ENCODE measurements at places on chromosomes 3 and 15.

DNA sequence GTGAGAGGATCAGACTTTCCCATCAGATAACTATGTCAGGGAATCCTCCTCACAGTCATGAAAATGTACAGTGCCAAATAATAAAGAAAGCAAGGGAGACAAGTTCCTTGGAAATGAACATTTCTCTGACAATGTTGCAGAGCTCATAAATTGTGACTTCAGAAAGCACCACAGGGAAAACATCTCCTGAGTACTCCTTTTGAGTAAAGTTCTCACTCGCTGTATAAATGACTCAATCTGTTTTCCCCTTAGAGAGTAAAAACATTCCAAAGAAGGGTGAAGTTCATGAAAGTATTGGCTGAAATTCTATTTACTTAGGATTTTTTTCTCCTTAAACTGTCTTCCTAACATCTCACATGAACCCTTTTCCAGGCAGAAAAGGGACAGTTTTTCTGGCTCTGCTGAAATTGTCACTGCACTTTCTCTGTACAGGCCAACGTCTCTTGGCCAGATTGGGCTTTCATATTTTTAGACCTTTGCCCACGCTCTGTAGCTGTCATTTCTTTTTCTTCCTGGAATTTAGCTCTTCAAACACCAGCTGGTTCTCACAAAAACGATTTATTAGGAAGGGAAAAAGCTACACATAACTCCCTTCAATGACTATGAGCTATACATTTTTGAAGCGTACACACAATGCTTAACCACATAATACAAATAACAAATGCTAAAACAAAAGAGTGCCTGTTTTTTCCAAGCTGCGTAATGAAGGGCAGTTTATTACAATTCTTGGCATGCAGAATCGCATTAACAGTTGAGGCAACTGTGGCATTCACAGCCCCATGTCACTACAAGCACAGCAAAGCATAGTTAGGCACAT, 216.1 kb downstream of the ATP8B4 start:
- DNase-seq, result no peak

GRCh38 chr3:10474275-10474646, 31.1 kb downstream of the ATP2B2 start:
- no peak for DNase-seq

- no peak for DNase-seq
Observed at GRCh38 chr15:57462381-57462780, 86.1 kb downstream of the CGNL1 start.

GRCh38 chr3:30069056-30069455, 537.3 kb upstream of the TGFBR2 start:
- DNase-seq, result no peak

DNA sequence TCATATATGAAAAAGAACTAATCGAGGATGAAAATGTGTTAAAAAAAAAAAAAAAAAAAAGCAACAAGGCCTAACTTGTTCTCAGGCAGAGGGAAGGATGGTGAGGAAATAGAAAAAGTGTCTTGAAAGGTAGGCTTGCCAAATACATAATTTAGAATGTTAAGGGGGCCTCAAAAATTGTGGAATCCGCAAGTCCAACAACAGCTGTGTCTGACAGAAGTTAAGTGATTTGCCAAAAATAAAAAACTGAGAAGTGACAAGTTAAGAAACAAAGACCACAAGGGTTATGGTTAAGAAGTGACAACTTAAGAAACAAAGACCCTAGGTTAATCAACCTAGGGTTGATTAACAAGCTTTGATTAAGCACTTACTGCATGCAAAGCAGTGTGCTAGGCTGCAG, 110.6 kb downstream of the P2RY1 start:
- no peak for DNase-seq

DNA sequence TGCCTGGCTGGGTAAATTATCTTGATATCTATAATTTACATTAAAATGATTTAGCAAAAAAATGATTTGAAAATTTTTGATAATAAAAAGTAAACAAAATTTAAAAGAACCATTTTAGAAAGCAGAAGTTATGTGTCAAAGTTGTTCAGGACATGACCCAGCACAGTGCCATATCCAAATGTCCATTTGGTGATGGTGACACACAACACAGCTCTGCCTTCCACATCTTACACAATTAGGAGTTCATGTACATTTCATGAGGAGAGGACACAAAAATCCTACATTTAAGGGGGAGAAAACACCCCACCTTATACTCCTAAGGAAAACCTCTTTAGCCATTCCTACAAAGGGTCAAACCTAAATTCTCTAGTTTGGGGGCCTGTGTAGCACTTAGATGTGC, 10.7 kb upstream of the UBE2E1 start:
- DNase-seq, result no peak

- no peak for DNase-seq
Observed at GRCh38 chr15:82305621-82306048, 43.0 kb downstream of the SAXO2 start.

DNA sequence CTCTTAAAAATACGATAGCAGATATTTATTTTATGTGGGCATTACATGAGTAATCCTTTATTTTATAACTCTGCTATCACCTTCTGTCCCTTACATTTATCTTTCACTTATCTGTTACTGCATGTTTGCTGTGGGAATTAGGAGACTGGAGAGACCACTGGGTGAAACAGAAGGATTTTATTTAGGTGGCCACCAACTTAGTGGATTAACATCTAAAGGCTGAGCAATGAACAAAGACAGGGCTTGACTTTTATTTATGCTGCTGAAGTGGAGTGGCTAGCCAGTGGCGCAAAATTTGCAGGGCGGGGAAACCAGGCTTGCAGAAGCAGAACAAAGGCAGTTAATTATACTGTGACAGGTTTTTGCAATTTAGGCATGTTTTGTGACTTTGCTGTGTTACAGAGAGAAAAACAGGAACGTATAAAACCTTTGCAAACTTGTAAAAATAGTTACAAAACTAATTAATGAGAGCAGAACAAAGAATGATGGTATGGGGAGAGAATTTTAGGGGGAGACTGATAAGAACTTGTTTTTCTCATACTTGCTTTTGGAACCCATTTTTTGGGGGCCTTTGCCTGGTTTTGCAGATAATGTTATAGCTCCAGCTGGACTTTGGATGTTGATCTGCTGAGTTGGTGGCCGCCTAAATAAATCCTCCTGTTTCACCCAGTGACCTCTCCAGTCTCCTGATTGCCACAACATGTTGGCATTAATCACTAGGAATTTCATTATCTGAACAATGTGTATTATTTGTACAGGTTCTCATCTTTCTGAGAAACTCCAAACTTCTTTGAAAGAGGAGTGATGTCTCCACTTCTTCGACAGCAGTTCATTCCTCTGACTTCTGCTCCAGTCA, 18.0 kb downstream of the KLHL24 start:
- no peak for DNase-seq

DNA sequence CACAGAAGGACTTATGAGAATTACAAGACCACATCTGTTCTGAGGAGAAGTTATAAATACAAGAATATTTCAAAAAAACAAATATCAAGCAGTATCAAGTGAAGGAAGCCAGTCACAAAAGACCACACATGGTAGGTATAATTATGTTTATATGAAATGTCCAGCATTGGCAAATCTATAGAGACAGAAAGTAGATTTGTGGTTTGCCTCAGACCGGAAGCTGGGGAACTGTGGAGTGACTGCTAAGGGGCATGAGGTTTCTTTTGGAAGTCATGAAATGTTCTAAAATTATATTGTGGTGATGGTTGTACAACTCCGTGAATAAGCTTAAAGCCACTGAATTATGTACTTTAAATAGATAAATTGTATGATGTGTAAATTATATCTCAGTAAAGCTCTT, 136.9 kb downstream of the FRMD5 start:
- DNase-seq, result no peak

DNA sequence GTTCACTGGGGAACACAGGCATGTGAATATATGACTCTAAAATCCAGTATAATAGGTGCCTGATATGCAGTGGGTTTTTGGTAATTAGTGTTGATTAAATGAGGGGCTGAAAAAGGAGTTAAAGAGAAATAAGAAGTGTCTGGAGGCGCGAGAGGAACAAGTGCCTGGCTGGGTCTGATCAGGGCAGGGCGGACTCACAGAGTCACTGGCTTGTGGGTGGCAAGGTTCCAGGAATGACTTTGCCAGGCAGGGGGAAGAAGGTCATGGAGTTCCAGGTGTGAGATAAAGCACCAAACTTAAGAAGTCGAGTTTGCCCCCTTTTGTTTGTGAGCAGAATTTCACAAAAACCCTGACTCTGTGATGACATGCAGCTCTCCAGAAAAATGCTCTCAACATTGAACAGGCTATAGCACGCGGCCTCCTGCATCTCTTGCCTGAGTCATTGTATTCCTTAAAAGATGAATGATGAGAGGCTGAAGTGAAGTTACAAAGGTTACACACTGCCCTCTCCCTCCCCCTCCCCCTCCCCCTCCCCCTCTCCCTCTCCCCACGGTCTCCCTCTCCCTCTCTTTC, 63.0 kb upstream of the LMCD1 start:
- no peak for DNase-seq
